ENCODE measurements at places on chromosomes 6 and 20.

GRCh38 chr20:22052025-22052650, 346.7 kb downstream of the PAX1 start:
- no peaks in the 10 kb centered on the region for H3K36me3 ChIP-seq
- H3K4me3 ChIP-seq, result no peak overlapping the region
- no peaks in the 10 kb centered on the region for H3K27me3 ChIP-seq
- H3K4me1 ChIP-seq, result no peaks in the 10 kb centered on the region

DNA sequence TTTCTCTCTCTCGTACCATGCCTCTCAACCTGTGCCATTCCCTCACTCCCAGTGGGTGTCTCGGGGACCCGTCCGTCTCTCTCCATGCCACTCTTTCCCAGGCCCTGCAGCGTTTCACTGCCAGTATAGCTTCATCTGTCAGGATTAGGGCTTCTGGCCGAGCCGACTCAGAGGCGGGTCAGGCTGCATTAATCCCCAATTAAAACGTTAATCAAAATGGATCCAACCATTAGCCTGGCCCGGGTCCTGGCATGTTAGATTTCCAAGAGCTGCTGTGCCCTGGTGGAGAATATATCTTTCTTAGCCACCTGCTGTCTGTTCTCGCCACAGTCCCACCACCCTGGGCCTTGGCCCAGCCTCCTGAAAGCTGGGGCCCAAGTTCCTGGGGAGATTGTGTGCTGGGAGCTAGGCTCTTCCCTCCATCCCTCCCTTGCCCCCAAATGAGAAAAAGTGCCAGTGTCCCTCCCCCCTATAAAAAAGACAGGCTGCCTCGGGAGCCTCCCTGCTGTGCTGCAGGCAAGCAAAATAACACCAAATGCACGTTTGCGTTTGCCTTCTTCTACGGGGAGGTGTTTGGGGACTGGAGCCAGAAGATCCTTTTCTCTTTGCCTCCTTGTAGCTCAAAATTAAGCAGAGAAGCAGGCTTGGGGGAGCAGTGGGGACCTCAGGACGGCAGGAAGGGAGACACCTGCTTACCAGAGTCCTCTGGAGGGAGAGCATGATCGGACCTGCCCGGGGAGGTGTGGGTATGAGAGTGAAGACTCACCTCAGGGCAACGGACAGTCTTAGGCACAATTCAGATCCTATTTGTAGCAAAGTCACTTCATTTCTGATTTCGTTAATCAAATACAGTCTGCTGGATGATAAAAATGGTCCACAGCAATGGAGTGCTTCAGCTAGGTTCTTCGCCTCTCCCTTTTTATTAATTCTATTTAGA, 3.0 kb downstream of the KCNG1 start:
- no peak overlapping the region for H3K4me3 ChIP-seq
- no peak for DNase-seq
- no peak overlapping the region for H3K27ac ChIP-seq
- peaks cover 83% of the 10 kb centered on the region for H3K27me3 ChIP-seq

DNA sequence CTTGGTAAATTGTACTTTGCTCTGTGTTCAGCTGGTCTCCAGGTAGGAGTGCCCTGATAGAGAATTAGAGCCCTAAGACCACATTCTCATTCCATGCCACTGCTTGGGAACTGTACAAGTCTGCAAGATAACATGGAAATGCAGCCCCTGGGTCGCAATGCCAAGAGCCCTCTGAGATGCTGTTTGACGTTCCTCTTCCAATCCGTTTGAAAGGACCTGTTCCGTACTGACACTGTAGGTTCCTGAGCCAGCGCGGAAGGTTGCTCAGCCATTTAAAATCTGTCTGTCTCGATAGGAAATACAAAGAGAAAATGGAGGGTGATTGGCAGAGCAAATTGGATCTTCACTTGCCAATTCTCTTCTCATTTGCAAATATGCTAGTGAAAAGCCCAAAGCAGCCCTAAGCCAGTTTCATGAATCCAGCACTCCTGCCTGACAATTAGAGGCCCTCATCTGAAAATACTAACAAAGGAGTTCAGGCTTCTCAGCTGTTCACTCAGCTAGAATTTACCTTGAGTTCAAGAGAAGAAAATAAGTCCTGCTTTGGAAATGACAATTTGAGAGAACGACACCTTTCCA, 100.6 kb upstream of the AFDN start:
- H3K4me3 ChIP-seq, result no peak overlapping the region
- H3K36me3 ChIP-seq, result no peaks in the 10 kb centered on the region
- no peak overlapping the region for H3K27ac ChIP-seq
- peaks cover 5% of the 10 kb centered on the region for H3K27me3 ChIP-seq

GRCh38 chr6:87875781-87876180, 171.9 kb upstream of the SPACA1 start:
- H3K4me1 ChIP-seq, result no peaks in the 10 kb centered on the region
- no peak overlapping the region for H3K4me3 ChIP-seq
- H3K36me3 ChIP-seq, result no peaks in the 10 kb centered on the region
- no peak for DNase-seq
- peaks cover 34% of the 10 kb centered on the region for H3K27me3 ChIP-seq

DNA sequence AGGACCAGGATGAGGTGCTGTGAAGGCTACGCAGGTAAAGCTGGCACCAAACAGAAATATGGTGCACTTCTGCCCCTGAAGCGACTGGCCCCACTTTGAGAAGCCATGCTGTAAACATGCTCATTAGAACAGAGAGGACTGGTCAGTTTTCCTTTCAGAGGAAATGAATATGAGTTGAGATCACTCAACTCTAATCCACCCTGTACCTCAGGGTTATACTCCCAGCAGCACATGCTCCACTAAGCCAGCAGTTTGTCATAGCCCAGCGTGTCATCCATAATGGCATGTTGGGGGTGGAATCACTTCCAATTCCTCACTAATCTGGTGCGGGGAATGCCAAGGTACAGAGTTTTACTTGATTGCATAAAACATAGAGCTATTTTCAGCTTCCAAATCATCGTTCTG, 98.1 kb downstream of the HIVEP2 start:
- H3K27ac ChIP-seq, result peak overlapping the region; percentile 92
- H3K27me3 ChIP-seq, result no peaks in the 10 kb centered on the region
- peaks cover 15% of the 10 kb centered on the region for H3K36me3 ChIP-seq
- peaks cover 93% of the 10 kb centered on the region for H3K4me1 ChIP-seq
- no peak for DNase-seq

GRCh38 chr6:167512696-167513375, 187.9 kb downstream of the TTLL2 start:
- H3K36me3 ChIP-seq, result no peaks in the 10 kb centered on the region
- peaks cover 20% of the 10 kb centered on the region for H3K27me3 ChIP-seq
- H3K27ac ChIP-seq, result no peak overlapping the region
- DNase-seq, result no peak
- H3K4me3 ChIP-seq, result no peak overlapping the region

- H3K4me3 ChIP-seq, result no peak overlapping the region
- no peak for DNase-seq
- no peaks in the 10 kb centered on the region for H3K27me3 ChIP-seq
- H3K27ac ChIP-seq, result no peak overlapping the region
- H3K4me1 ChIP-seq, result peaks cover 5% of the 10 kb centered on the region
These were observed 20.3 kb upstream of the DYNLRB1 start for GRCh38 chr20:34495916-34496315.

- H3K27me3 ChIP-seq, result no peaks in the 10 kb centered on the region
- H3K27ac ChIP-seq, result no peak overlapping the region
- no peak overlapping the region for H3K4me3 ChIP-seq
These were observed 23.0 kb downstream of the LY86 start for GRCh38 chr6:6611486-6611885.

GRCh38 chr20:45064812-45065211, 36.1 kb downstream of the KCNS1 start:
- H3K4me1 ChIP-seq, result peaks cover 81% of the 10 kb centered on the region
- no peak for DNase-seq
- H3K27ac ChIP-seq, result peak overlapping the region; percentile 81
- no peaks in the 10 kb centered on the region for H3K27me3 ChIP-seq
- peak overlapping the region; percentile 31 for H3K4me3 ChIP-seq

GRCh38 chr6:133235221-133235620, 5.9 kb upstream of the EYA4 start:
- H3K27ac ChIP-seq, result no peak overlapping the region
- H3K27me3 ChIP-seq, result peaks cover 9% of the 10 kb centered on the region
- no peaks in the 10 kb centered on the region for H3K4me1 ChIP-seq
- no peak for DNase-seq

GRCh38 chr6:43992783-43993644, 134.2 kb downstream of the MRPL14 start:
- peaks cover 12% of the 10 kb centered on the region for H3K27me3 ChIP-seq
- H3K4me3 ChIP-seq, result no peak overlapping the region
- peaks cover 3% of the 10 kb centered on the region for H3K36me3 ChIP-seq
- no peaks in the 10 kb centered on the region for H3K4me1 ChIP-seq
- H3K27ac ChIP-seq, result no peak overlapping the region
- no peak for DNase-seq

GRCh38 chr20:62929051-62929538, 2.8 kb upstream of the DIDO1 start:
- H3K36me3 ChIP-seq, result peaks cover 39% of the 10 kb centered on the region
- no peak for DNase-seq
- H3K4me1 ChIP-seq, result peaks cover 42% of the 10 kb centered on the region
- H3K4me3 ChIP-seq, result peak overlapping the region; percentile 81
- no peaks in the 10 kb centered on the region for H3K27me3 ChIP-seq
- H3K27ac ChIP-seq, result peak overlapping the region; percentile 97

- no peaks in the 10 kb centered on the region for H3K36me3 ChIP-seq
- H3K4me1 ChIP-seq, result no peaks in the 10 kb centered on the region
- H3K27me3 ChIP-seq, result no peaks in the 10 kb centered on the region
- H3K27ac ChIP-seq, result no peak overlapping the region
- no peak for DNase-seq
These were observed 115.6 kb upstream of the HSF2 start for GRCh38 chr6:122283884-122284283.

- H3K36me3 ChIP-seq, result peaks cover 12% of the 10 kb centered on the region
- no peak for DNase-seq
- no peaks in the 10 kb centered on the region for H3K27me3 ChIP-seq
- H3K4me1 ChIP-seq, result peaks cover 10% of the 10 kb centered on the region
- no peak overlapping the region for H3K4me3 ChIP-seq
These were observed 41.1 kb downstream of the FOXP4 start for GRCh38 chr6:41587131-41587879.

DNA sequence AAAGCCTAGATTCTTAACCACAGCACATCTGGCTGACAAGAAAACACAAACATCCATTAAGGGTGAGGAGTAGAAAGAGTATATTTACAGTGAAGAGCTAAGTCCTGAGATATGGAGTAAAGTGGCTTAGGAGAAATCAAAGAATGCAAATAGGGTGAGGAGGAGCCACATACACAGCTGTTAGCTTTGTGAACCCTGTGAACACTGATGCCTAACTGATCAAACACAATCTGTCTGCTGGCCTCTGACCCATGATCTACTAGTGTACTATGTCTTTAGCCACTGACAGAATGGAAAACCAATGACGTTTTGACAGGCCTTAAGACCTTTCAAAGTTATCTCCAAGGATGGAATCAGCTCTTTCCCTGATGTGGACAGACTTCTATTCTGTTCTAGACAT, 75.2 kb downstream of the ZHX3 start:
- no peak overlapping the region for H3K4me3 ChIP-seq
- peaks cover 5% of the 10 kb centered on the region for H3K4me1 ChIP-seq
- no peaks in the 10 kb centered on the region for H3K27me3 ChIP-seq
- no peaks in the 10 kb centered on the region for H3K36me3 ChIP-seq

- H3K27ac ChIP-seq, result no peak overlapping the region
- DNase-seq, result no peak
These were observed 213.5 kb upstream of the SULF2 start for GRCh38 chr20:47998736-47999135.

GRCh38 chr6:71766796-71767195, 119.6 kb upstream of the RIMS1 start:
- no peaks in the 10 kb centered on the region for H3K27me3 ChIP-seq
- no peaks in the 10 kb centered on the region for H3K36me3 ChIP-seq
- H3K27ac ChIP-seq, result no peak overlapping the region
- no peak for DNase-seq
- no peaks in the 10 kb centered on the region for H3K4me1 ChIP-seq
- no peak overlapping the region for H3K4me3 ChIP-seq

GRCh38 chr20:49885558-49886332, 29.6 kb downstream of the SPATA2 start:
- H3K36me3 ChIP-seq, result peaks cover 52% of the 10 kb centered on the region
- H3K4me3 ChIP-seq, result no peak overlapping the region
- no peaks in the 10 kb centered on the region for H3K27me3 ChIP-seq
- no peak for DNase-seq

GRCh38 chr6:32110632-32111031, 1.5 kb upstream of the TNXB start:
- no peak for DNase-seq
- peaks cover 23% of the 10 kb centered on the region for H3K27me3 ChIP-seq
- peak overlapping the region; percentile 2 for H3K27ac ChIP-seq
- peaks cover 22% of the 10 kb centered on the region for H3K36me3 ChIP-seq

- H3K27me3 ChIP-seq, result peaks cover 61% of the 10 kb centered on the region
- no peak overlapping the region for H3K27ac ChIP-seq
- no peaks in the 10 kb centered on the region for H3K36me3 ChIP-seq
- no peak overlapping the region for H3K4me3 ChIP-seq
These were observed 10.4 kb upstream of the CTCFL start for GRCh38 chr20:57535297-57535696.

- H3K4me3 ChIP-seq, result no peak overlapping the region
- H3K4me1 ChIP-seq, result peaks cover 20% of the 10 kb centered on the region
- peaks cover 9% of the 10 kb centered on the region for H3K36me3 ChIP-seq
- peaks cover 17% of the 10 kb centered on the region for H3K27me3 ChIP-seq
These were observed 10.8 kb upstream of the MATN4 start for GRCh38 chr20:45318948-45319347.

GRCh38 chr20:44310664-44311639, at the start of gene FITM2:
TSS of gene FITM2 (minus strand) at chr20:44311202. CDS start at chr20:44311148, 54 bp downstream.
- H3K4me1 ChIP-seq, result peaks cover 20% of the 10 kb centered on the region
- peak; percentile 98 for DNase-seq
- H3K36me3 ChIP-seq, result peaks cover 19% of the 10 kb centered on the region
- H3K4me3 ChIP-seq, result peak within 1 kb of the TSS; percentile 87
- H3K27ac ChIP-seq, result peak within 1 kb of the TSS; percentile 95

GRCh38 chr6:16739329-16739801, 21.9 kb downstream of the ATXN1 start:
- peaks cover 52% of the 10 kb centered on the region for H3K36me3 ChIP-seq
- peak overlapping the region; percentile 54 for H3K27ac ChIP-seq
- no peaks in the 10 kb centered on the region for H3K27me3 ChIP-seq
- no peak overlapping the region for H3K4me3 ChIP-seq

DNA sequence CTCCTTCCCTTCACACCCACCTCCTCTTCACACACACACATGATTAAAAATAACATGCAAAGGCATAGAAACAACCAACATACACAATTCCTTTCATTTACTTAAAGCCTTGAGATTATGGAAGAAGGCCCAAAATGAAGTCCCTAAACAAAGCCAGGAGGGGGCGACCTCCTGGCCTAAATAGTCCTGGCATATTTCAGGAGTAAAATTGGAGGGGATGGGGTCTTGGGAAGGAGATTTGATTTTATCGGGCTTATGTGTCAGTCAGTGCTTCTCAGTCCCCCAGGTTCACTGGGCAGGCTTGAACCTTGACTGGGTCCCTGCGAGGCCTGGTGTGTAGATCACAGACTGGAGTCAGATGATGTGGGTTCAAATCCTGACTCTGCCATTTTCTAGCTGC, 266.4 kb downstream of the SAMD5 start:
- H3K27ac ChIP-seq, result no peak overlapping the region
- no peaks in the 10 kb centered on the region for H3K36me3 ChIP-seq
- no peak for DNase-seq
- no peaks in the 10 kb centered on the region for H3K4me1 ChIP-seq
- H3K4me3 ChIP-seq, result no peak overlapping the region

- no peaks in the 10 kb centered on the region for H3K27me3 ChIP-seq
- H3K27ac ChIP-seq, result no peak overlapping the region
- no peak for DNase-seq
- no peaks in the 10 kb centered on the region for H3K4me1 ChIP-seq
- H3K4me3 ChIP-seq, result no peak overlapping the region
- H3K36me3 ChIP-seq, result no peaks in the 10 kb centered on the region
These were observed 753.4 kb upstream of the ADGRB3 start for GRCh38 chr6:67881706-67882065.

All from effector memory CD8-positive, alpha-beta T cell (primary cell).